ENCODE measurements at places on chromosomes 5 and 9.
A peak's percentile ranks its signal among the peaks of the same experiment; 100 is the strongest.

DNA sequence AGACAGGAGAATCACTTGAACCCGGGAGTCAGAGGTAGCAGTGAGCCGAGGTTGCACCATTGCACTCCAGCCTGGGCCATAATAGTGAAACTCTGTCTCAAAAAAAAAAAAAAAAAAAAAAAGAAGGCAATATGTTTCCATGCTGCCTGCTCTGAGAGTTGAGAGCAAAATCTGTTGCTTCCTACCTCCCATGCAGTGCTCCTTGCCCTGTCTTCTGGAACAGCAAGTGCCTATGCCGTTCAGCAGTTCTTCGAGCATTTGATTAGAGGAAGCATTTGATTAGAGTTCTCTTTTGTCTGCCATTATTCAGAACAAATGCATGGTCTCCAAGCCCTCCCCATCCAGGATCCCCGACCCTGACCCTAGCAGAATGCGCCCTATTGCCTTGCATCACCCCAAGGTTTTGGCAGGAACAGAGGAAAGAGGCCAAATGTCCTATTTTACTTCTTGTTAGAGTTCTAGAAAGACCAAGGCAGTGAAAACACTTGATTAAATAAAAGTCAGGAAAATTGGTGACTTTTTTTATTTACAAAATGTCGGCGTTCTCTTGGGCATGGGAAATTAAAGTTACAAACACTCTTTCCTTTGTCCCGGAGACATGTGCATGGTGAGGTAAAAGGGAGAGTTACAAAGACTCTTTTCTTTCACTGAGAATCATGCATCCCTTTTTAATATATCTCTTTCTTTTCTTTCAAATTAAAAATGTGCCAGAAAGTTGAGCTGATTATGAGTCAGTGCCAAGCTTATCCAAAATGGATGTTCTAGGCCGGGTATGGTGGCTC lies 27.8 kb upstream of the FSD1L start:
- no peak for DNase-seq

- no peak for DNase-seq
Observed at GRCh38 chr9:99555792-99556191, 265.9 kb upstream of the NR4A3 start.

DNA sequence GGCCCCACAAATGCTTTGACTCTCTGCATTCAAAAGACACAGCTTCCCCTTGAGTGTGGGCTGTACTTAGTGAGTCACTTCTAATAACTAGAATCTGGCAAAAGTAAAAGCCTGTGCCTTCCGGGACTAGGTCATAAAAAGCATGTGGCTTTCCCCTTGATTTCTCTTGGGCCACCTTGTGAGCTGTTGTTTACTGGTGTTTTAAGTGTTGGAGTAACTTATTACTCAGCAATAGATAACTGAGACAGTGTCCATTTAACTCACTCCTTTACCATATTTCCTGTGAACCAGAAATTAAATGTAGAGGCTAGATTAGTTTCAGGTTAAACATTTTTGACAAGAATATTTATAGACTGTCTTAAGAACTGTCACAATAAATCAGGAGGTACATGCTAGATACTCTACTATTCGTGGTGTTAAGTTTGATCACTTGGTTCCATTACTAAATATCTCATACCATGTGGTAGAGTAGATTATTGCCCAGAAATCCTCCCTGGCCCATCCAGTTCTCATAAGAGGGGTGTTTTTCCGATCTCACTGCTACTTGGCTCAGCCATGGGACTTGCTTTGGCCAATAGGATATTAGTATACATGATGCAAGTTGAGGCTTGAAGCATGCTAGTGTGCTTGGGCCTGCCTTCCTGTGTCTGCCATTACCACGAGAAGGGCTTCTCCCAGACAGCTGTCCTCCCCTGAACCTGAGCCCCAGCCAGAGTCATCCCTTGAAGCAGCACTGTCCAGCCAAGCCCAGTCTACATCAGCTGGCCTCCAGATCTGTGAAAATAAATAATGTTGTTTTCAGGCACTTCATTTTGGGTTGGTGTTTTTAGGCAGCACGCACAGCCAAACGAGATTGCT lies 10.4 kb upstream of the CMBL start:
- no peak for DNase-seq

GRCh38 chr5:133753856-133754255 lies 141.5 kb upstream of the FSTL4 start:
- no peak for DNase-seq

DNA sequence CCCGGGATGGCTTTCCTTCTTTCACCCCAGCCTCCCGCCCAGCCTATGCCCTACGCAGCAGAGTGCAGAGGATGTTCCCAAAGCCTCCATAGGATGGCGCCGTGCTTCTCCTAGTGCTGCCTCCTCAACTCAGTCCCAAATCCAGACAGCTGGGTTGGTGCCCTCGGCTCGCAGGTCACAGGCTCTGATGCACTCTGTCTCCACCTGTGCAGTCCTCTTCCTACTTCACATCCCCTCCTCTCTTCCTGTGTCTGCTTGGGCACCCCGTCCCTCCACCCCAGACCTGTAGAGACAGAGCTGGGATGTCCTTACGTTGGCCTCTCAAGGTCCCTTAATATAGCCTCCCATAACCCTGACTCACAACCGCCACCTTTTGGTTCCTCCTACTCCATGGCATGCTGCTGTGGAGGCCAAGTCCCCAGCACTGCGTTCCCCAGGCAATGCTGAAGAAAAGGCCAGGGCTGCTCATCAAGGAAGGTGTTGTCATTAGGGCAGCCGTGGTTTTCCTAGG lies 314.4 kb downstream of the GADD45G start:
- no peak for DNase-seq

- DNase-seq: peak; percentile 52
Observed at GRCh38 chr9:109411798-109412352, 86.2 kb downstream of the PTPN3 start.

- DNase-seq: no peak
Observed at GRCh38 chr5:81154725-81155124, 78.4 kb upstream of the CKMT2 start.

- no peak for DNase-seq
Observed at GRCh38 chr9:4073371-4073770, 226.5 kb downstream of the GLIS3 start.

DNA sequence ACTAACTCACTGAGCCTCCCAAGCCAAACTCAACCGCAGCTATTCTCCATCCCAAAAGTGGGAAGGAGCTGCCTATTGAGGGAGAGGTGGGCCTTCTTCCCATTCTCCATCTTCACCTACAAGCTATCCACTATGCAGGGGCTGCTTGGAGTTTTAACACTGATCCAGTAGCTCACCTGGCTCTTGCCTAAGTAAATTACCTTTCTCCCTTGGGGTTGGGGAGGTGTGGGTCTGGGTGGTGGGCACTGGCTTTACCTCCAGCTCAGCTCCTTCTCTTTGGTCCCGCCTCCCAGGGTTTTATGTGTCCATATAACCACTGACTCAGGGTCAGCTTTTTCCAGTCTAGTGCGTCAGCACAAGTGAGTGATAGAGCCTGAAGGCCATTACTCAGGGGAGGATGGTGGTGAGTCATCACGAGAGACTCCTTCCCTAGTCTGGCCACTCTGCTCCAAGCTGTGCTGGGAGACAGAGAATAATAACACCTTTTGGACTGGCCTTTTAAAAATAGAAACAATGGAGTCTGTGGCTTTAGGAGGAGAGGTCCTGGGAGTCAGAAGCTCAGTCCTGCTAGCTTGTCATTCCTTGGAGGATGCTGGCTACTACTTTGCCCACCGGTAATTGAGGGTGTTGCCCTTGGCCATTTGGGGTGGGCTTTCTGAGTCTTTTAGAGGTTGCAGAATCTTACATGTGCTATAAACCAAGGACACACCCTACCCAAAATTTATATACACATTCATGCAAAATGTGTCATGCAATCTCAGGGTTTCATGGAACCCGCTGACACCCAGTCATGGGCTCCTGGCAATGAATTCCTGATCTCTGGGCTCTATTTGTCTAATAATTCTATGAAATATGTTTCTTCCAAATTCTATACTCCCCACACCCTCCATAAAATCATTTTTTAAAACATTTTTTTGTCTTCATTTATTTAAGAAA lies 35.6 kb upstream of the ATP6V1G1 start:
- DNase-seq: peak; percentile 99

GRCh38 chr5:67208403-67208802 lies 11.8 kb upstream of the CD180 start:
- DNase-seq: no peak

GRCh38 chr5:50814556-50814955 lies 148.1 kb downstream of the PARP8 start:
- no peak for DNase-seq

All from AG08395 (cell line).